ENCODE measurements at places on chromosomes 16 and 17.

DNA sequence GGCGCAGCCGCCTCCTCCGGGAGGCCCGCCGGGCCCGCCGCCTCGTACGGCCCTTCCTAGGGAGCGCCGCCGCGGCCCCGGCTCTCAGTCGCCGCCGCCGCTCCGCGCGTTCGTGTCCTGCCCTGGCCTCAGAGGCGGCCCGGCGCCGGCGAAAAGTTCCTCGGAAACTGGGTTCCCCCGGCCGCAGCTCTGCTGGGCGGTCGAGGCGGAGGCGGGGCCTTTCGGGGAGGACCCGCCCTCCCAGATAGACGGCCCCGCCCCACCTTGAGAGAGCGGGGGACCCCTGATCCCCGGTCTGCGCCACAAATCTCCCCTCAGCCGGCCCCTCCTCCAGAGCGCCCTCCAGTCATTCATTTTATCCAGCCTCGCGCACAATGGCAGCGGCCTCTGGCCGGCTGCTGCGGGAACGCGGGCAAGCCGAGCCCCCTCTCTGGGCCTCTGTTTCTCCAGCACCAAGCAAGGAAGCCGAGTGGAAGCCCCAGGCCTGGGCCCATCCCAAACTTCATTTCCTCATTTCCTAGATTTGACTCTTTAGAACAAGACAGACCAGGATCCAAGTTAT lies at the start of gene SREBF1:
SREBF1 (minus strand) TSS at position 169 of the 562 bp plus-strand sequence. CDS start 169 bp downstream, outside the sequence.
- DNase-seq = peak; percentile 87

- DNase-seq = peak; percentile 47
These were observed 91.2 kb downstream of the ZNF778 start for GRCh38 chr16:89308391-89309333.

- DNase-seq = no peak
These were observed 51.1 kb downstream of the ZNF778 start for GRCh38 chr16:89268585-89268984.

DNA sequence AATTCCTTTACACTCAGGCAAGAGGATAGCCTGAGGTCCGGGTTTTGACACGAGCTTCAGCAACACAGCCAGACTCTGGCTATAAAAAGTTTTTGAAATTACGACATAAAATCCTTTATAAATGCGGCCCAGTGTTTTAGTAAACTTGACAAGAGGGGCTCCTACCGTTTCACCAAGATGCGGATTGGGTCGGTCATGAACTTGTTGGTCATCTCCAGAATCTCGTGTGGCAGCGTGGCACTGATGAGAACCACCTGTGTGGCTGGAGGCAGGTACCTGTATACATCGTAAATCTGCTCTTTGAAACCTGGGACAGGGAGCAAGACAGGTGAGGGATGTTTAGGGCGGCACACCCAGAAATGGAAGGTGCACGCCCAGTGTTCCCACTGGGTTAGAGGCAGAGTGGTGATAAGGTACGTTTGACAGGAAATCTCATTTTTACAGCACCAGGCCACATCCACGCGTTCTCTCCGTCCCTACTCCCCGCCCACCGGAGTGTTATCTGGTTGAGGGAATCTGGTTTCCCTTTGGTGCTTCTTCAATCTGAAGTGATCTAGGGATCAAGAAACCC lies 8.0 kb downstream of the EIF4A3 start:
- no peak for DNase-seq

- DNase-seq = no peak
These were observed 13.4 kb downstream of the RTN4RL1 start for GRCh38 chr17:2011411-2012371.

GRCh38 chr17:17151962-17152361 lies 54.2 kb downstream of the PLD6 start:
- peak; percentile 53 for DNase-seq

DNA sequence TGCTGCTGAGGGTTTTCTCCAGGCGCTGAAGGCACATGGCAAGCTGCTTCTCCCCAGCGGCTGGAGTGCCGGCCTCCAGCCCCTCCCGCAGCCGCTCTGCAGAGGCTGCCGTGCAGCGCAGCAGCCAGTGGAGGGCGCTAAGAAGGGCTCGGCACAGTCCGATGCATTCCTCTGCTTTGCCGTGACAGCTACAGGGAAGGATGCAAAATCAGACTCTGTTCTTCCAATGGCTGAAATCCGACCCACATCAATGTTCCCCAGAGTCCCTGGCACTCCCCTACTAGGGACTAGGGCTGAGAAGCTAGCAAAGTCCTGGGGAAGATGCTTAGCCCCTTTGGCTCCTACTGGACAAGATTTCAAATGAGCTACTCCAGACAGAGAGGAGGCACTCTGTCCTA lies 19.0 kb downstream of the MED24 start:
- DNase-seq = no peak

- peak; percentile 61 for DNase-seq
These were observed at the start of gene RASL10B for GRCh38 chr17:35731239-35731916. Gene RASL10B, plus strand, starts transcription at chr17:35731639. Its CDS starts 3,546 bp downstream, at chr17:35735185.

GRCh38 chr17:10192972-10193371 lies 5.4 kb downstream of the GAS7 start:
- DNase-seq = no peak

DNA sequence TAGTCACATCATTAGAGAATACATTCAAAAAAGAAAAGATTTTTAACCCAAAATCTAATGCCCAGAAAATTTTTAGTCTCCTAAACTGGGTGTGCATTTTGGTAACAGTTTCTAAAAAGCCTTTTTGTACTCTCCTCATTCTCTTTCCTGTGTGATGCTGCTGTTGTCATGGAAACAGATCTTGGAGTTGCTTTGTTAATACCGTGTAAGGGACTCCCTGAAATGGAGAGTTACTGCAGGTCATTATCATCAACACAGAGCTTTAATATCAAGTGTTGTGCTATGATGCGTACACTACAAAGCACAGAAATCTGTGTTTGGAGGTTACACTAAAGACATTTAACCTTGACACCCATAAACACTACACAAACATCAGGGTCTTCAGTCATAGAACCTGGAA lies 216.3 kb downstream of the PRKCA start:
- DNase-seq = no peak

- no peak for DNase-seq
These were observed 385.2 kb upstream of the ZFHX3 start for GRCh38 chr16:73432850-73433730.

DNA sequence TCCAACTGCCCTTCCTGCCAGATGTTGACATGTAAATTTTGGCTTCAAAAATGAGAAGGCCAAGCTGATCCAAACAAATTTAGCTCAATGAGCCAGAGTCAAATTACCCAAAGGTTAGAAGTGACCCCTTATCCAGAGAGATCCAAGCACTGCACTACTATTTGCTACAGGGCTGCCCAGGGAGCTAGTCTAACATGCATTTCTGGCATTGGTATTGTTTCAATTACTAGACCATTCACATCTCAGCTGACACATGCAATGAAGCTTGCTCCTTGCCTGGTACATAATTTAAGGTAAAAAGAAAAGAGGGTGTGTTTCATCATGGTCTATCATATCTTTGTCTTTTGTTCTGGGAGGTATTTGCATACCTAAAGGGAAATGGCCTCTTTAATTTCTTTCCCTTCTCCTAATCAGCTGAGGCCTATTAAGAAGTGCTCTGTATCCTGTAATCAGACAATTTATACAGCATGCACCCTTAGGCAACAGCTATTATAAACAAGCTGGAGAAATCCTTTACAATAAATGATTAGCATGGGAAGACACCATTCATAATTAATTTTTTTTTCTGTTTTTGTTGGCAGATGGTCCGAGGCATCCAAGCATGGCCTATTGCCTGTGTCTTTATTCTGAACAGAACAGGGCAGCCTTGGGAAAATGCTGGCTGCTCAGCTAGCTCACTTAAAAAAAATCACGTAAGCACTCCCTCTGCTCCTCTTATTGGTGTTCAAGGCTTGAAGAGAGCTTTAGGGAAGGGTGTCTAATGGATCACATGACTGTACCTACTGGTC lies 161.5 kb upstream of the SALL1 start:
- DNase-seq = no peak

- no peak for DNase-seq
These were observed 196.6 kb upstream of the CIBAR2 start for GRCh38 chr16:85308611-85309540.

- DNase-seq = no peak
These were observed 26.1 kb downstream of the MEAK7 start for GRCh38 chr16:84478172-84478947.

DNA sequence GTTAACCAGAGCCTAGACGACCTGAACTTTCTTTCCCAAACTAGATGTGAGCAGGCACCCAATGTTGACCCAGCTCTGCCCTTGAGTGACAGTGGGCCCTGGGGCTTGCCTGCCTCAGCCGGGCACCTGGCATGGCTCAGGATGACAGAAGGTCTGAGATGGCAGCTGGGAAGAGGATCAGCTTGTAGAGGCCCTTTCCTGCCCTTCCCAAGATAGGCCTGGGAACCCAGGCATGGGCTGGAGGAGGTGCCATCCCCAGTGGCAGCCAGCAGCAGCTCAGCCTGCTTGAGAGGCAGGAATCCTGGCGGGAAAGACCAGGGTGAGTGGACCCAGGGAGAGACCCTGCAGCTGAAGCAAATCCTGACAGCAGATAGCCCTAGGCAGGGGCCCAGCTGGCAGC lies 59.1 kb downstream of the PIPOX start:
- DNase-seq = no peak

DNA sequence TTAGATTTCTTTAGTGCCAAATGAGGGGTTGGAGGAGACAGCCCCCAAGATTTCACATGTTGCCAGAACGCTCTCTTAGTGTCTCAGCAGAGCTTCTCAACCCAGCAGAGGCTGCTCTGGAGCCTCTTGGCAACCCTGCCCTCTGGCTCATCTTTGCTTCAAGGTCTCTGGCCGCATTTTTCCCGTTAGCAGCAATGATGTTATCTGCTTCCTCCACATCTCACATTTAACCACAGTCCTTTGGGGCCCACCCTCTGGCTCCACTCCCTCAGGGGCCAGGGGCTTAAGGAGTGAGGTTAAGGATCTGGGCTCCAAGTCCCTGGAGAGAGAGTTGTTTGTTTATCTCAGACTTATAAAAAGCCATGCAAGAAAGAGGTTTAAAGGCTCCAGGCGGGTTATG lies 3.3 kb upstream of the XYLT1 start:
- peak; percentile 17 for DNase-seq

DNA sequence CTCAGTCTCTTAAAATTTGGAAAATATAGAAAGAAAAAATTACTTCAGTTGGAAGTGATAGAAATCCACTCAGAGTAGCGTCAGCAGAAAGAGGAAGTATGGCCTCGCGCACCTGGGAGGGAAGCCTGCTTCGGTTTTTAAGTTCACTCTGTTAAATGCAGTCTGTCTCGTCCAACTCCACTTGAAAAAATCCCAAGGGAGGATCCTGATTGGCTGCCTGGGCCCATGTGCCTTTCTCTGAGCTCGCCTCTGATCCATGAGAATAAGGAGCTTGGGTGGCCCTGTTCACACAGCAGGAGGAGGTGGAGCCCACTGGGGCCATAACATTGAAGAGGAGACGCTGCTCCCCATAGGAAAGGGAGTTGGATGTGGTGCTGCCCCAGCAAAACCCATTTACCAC lies 40.7 kb downstream of the DNAJA2 start:
- no peak for DNase-seq

GRCh38 chr17:35254107-35254773 lies 11.4 kb downstream of the SLFN5 start:
- no peak for DNase-seq

DNA sequence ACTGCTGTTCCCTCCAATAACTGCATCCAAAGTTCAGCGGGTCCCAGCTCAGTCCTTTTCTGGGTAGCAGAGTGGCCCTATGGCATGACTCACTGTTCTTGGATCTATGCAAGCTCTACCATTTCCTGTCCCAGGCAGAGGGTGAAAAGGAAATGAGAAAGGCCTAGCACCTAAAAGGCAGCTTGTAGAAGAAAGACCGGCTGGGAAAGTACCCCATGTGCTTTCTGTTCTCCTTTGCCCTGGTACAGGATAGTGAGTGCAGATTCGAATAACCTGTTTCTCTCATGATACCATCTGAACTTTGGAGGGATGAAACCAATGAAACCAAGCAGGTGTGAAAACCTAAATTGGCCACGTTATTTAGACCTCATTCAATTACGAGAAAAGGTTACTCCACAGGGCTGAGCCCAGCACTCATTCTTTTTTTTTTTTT lies 12.7 kb upstream of the HASPIN start:
- DNase-seq = peak; percentile 79
